ENCODE measurements at places on chromosomes 1 and 21. TPM values are rescaled to one million over a fixed set of nuclear protein-coding genes. Genes with fewer than 3 reads are reported as not detected.

DNA sequence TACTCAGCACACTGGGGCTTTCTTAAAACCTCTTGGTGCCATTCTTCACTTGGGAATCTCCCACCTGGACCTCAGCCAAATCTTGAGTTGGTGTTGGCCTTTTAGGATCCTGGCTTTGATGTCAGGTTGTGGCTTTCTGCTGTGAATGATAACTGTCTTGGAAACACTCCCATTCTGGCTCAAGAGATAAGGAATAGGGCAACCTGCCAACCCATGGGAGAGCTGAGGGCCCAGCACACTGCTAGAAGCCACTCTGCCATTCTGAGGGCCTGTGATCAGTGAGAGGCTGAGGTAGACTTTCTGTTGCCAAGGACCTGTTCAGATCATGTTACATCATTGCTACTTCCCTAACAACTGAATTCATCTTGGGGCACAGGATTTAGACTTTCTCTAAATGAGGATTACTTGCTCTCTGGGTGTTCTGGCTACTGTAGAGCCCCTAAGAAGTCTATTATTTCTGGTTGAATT is 45.8 kb downstream of the TTC39A start:
- DNase-seq = no peak

DNA sequence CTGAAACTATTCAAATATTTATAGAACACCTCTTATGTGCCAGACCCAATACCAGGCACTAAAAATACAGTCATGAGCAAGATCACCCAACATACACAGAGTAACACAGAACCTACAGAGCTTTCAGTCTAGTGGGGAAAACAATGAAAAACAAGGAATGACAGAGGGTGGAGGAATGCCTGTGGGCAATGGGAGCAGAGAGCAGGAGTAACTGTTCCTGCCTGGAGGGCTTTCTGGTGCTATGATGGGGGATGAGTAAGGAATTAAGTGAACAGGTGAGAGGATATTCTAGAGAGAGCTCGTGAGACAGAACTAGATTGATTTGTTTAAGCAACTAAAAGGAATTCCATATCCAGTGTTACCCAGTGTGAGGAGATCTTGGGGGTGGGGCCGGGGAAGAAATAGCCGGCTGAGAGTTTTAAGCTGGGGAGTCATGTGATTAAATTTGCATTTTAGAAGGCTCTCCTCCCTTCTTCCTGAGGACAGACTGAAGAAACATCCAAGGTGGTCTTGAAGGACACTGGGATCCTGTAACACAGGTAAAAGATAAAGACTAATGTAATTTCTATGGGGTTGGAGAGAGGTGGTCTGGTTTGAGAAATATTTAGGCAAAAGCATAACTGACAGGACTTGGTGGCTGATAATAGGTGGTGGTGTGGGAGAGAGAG is 2.1 kb upstream of the CD53 start:
- DNase-seq = peak; percentile 50

Gene ANGPTL3
- total RNA-seq = not detected

DNA sequence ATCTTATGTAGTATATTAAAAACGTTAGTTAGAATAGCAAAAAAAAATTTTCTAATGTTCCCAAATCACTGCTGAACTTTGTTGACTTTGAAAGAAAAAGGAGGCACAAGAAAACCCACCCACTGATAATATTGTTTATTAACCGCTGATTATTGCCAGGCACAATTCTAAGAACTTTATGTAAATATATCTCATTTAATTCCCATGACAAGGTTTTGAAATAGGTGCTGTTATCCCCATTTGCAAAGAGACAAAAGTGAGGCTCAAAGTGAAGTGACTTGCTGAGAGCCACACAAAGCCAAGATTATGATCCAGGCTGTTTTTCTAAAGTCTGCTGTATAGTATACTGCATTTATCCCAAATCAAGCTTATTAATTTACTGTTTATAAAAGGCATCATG is 56.4 kb downstream of the SASS6 start:
- no peak for DNase-seq

DNA sequence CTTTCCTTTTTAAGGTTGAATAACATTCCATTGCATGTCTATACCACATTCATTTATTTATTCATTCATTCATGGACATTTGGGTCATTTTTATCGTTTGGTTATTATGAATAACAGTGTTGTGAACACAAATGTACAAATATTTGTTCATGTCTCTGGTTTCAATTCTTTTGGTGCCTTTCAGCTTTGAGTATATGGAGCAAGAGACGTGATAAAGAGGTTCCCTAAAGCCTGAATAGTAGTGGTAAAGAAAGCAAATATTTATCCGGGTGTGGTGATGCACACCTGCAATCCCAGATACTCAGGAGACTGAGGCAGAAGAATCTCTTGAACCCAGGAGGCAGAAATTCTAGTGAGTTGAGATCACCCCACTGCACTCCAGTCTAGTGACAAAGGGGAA is 5.3 kb upstream of the RLF start:
- no peak for DNase-seq

- DNase-seq = no peak
Observed at GRCh38 chr1:108634521-108634920, 26.4 kb downstream of the HENMT1 start.

Gene TSSK3
- total RNA-seq = 1.6 TPM

Gene MINDY1
- total RNA-seq = 30.2 TPM

DNA sequence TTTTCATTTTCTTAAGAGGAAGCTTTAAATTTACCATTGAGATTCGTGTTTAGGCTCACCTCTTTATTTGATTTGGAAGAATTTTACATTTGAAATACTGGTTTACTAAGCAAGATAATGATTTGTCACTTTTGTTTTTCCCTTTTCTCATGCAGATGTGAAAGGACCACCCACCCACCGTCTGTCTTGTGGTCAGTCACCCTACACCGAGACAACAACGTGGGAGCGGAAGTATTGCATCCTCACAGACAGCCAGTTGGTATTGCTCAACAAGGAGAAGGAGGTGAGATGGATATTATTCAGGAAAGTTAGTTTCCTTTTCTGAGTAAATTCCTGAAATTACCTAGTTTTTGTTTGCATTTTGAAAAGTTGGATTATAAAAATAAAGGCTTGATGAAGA is 189.5 kb downstream of the RASAL2 start:
- DNase-seq = no peak

Gene XKR8
- total RNA-seq = 4.5 TPM

DNA sequence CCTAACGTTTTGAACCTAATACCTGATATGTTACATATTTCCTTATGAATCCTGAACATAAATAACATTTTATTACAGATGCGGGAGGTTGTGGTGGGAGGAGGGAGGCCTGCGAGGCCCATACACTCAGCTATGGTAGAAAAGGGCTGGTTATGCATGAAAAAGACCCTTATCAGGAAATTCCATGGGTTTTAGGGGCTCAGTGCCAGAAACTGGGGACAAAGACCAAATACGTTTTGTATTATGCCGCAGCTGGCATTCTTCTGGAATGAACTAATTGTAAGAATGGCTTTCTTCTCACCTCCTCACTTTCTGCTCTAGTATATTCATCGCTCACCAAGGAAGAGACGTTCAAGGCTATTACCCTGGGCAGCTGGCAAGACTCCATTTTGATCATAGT is 76.7 kb downstream of the ADSS2 start:
- DNase-seq = no peak

GRCh38 chr1:65020774-65021173 is 54.4 kb upstream of the JAK1 start:
- DNase-seq = no peak

GRCh38 chr1:109716121-109716520 is 4.1 kb downstream of the GSTM5 start:
- DNase-seq = no peak

DNA sequence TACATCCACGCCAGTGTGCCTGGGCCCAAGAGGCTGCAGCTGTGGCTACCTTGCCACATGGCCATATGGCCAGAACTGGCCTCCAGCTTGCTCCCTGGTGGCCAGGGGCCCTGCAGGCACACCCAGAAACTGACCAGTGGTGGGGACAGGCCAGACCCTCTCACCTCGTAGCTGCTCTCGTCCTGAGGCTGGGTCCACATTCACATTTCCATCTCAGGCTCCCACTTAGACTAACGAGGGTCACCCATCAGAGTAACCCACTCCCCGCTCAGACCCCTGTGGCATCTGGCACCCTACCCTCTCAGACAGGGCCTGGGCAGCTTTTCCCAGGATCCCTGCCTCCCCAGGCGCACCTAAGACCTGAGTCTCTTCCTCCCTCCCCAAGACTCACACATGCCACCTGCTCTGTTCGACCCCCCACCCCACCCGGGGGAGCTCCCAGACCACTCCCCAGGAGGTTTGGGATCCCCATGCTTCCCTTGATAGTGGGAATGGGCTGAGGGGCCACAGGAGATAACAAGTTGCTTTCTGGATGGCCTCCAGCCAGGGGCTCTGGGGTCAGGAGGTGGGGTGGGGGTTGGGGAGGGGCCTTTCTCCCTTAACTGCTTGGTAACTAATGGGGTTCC is 21.3 kb upstream of the RNU1-4 start:
- peak; percentile 0 for DNase-seq

Gene CFHR4
- not detected for total RNA-seq

DNA sequence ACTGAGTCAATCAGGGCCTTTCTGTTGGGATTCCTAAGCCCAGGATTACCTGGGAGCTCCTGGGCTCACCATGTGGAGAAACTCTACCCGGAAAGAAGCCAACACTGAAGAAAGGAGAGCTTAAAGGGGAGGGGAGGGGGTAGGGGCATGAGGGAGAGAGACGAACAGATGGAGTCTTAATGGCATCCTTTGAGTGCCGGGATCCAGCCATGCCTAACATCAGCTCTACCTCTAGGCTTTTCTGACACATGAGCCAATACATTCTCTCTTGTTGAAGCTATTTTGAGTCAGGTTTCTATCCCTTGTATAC is 75.0 kb downstream of the NPHP4 start:
- DNase-seq = no peak

DNA sequence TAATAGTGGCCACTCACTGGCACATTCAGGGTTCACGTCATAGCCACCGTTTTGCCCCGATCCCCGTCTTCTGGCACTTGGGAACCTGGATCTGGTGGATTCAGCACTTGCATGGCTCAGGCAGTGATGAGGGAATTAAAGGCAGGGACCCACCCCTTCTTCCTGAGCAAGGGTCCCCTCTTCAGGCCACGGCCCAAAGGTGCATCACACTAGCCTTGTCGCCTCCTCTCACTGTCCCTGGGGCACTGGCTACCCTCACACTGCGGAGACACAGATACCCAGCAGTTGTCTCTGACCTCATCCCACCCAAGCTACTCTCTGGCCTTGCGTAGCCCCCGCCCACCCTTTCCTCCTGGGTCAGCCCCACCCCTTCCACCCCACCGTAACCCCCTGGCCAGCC is 19.9 kb upstream of the LDLRAP1 start:
- no peak for DNase-seq

GRCh38 chr1:118147522-118147921 is 37.5 kb downstream of the SPAG17 start:
- DNase-seq = peak; percentile 82

Gene RAB13
- 27.7 TPM for total RNA-seq

DNA sequence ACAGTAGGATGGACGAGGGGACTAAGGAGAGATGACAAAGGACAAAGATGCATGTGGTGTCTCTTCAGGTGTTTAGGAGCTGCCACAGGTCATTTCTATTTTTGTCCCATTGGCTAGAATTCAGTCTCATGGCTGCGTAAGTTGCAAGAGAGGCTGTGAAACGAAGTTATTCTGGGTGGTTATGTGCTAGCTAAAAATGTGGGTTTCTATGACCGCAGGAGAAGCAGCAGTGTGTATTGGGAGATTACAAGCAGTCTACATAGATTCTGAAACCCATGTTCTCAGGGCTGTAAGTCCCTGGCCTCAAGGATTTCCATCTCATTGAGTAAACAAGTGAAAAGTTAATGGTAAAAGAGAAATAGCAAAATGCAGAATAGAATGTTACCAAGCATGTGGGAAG is 110.7 kb downstream of the SPATA46 start:
- DNase-seq = no peak

DNA sequence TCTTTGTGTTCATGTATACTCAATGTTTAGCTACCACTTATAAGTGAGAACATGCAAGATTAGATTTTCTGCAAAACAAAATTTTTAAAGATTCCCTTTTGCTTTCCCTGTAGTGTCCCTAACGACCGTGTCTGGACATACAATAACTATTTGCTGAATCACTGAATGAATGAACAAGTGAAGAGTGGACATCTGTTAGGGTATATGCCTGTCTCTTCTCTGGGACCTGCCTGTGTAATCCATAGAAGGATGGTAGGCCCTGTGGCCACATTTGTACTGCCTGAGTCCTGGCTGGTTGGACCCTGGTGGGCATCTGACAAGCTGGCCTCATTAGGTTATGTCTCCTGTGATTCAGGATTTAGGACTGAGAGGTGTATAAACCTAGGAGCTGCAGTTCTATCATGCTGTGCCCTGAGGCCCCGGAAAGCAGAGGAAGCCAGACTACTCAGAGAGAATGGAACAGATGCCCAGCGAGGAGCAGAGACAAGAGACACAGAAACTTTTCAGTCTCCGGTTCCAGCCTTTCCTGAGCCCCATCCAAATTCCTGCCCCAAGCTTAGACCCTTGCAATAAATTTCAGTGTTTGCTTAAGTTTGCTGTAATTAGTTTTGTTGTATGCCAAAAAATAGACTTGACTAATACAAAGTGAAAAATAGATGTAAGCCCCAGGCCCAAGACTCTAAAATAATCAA is 7.5 kb upstream of the NCF2 start:
- DNase-seq = no peak

DNA sequence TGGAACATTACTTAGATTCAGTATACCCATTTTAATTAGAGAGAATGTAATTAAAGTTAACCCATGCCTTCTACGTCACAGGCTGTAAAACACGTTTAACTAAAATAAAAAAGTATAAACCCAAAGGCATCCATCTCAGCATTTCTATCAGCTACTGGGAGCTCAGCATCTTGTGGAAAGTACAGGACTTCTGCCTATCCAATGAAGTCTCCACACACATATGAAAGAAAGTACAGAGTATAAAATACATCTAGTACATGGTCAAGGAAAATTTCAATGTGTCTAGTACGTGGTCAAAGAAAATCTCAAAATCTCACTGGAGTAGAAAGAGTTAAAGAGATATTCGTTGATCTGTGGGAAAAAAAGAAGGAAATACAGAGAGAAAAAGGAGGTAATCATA is 141.4 kb upstream of the ZNHIT6 start:
- no peak for DNase-seq

Gene TRIM46
- total RNA-seq = 2.5 TPM

DNA sequence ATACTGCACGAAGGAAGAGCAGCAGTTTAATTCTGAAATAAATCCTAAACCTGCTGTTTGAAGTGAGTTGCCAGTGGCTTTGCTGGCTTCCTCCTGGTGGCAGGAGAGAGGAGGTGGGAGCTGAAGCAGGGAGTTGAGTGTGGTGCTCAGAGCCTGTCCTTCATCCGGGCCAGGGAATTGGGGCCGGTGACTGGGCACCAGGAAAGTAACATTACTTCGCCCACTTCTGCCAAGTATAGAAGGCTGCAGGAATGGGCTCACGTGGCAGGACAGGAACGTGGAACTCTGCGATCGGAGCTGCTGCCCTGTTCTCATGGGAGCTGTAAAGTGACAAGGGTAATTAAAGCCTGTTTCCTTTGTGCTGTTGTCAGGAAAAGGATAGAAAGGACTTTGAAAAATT is 8.7 kb downstream of the TOR3A start:
- no peak for DNase-seq

Gene AQP10
- total RNA-seq = not detected

- peak; percentile 97 for DNase-seq
Observed at GRCh38 chr1:203692565-203693470, 66.2 kb downstream of the ATP2B4 start.
